ENCODE measurements at places on chromosomes 13 and 19.

- DNase-seq, result no peak
These were observed 1170.3 kb downstream of the OLFM4 start for GRCh38 chr13:54198911-54199310.

GRCh38 chr13:98960606-98961502 lies 17.0 kb downstream of the DOCK9 start:
- DNase-seq, result no peak

- DNase-seq, result no peak
These were observed 213.6 kb downstream of the FOXO1 start for GRCh38 chr13:40452741-40453334.

- no peak for DNase-seq
These were observed 1466.4 kb downstream of the EFNB2 start for GRCh38 chr13:105069106-105069505.

DNA sequence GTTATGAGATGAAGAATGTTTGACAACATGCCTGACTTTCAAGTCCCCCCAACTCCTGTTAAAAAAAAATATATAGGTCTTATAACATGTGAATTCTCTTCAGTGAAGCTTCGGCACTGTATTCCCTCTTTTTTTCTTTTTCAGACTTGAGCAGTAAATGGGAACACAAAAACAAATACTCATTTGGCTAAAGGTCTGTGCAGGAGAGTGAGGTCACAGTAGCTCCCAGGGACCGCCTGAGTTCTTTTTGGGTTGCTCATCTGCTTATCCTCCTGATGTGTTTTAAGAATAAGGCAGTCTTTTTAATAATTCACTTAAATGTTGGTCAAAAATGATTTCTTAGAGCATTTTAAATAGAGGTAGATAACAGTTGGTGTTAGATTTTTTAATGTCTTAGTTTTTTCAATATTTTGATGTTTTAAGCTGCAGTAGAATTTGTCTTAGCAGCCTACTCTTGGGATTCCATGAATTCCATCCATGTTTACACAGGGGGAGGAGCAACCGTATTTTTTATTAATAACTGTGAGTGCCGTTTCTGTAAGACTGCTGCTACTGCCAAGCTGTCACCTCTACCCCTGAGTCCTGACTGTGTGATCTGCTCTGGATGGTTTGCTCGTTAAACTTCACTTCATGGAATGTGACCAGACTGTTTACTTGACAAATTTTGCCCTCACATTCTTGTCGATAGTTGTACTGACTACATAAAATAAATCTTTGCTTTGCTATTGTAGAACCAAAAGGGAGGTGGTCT lies 14.9 kb downstream of the HNRNPM start:
- no peak for DNase-seq

DNA sequence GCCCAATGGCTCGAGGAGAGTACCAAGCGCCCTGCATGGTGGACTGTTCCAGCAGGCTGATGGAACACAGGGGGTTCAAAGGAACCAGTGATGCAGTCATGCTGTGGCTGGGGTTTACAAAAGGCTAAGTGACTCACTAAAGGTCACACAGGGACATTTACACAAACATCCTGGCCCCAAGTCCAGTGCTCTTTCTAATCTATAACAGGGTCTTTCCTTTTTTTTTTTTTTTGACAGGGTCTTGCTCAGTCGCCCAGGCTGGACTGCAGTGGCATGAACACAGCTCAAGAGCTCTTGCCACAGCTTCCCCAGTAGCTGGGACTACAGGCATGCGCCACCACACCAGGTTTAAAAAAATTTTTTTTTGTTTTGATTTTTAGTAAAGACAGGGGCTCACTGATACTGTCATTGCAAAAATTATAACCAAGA lies 2.8 kb upstream of the SLC25A15 start:
- no peak for DNase-seq

DNA sequence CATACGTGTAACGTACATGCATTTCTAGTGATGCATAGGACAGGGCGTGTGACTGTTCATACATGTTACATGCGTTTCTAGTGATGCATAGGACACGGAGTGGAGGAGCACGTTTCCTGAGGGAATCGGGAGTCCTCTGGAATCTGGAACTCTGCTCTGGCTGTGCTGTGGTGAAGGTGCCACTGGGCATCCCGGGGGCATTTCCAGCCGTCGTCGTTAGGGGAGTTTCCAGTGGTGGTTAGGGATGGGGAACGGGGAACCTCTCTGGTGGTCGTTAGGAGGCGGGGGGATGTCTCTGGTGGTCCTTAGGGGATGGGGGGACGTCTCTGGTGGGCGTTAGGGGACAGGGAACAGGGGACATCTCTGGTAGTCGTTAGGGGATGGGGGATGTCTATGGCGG lies 209.6 kb upstream of the SOX1 start:
- no peak for DNase-seq

- DNase-seq, result no peak
These were observed 19.1 kb upstream of the SCEL start for GRCh38 chr13:77516342-77516789.

DNA sequence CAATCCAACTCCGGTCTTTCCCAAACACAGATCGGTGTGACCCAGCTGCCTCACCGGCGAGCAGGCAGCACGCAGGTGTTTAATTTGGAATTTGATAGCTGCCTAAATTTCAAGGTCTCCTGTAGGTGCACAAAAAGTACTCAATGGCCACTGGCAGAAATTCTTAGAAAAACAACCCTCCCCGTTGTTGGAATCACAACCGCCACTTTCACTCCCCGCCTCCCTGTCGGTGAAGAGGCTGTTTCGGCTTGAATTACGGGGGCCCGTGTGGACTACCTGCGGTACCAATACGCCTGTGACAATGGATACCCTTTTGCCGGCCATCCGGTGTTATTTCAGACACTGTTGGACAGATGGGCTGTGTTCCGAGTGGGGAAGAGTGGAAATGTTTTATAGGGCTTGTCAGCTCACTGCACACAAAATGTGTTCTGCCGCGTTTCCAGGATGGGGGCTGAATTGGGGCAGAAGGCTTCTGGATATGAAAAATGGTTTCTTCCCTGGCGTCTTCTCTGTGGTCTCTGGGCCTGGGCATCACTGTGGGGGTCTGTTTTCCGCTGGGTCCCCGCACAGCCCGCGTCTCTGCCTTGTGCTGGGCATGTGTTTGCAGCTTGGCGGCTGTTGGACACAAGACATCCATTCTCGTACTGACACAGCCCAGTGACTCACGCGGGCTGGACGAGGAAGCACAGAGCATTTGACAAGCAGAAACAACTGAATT lies 45.4 kb downstream of the ZIC5 start:
- DNase-seq, result no peak

GRCh38 chr13:39217471-39217870 lies 179.2 kb downstream of the NHLRC3 start:
- no peak for DNase-seq

DNA sequence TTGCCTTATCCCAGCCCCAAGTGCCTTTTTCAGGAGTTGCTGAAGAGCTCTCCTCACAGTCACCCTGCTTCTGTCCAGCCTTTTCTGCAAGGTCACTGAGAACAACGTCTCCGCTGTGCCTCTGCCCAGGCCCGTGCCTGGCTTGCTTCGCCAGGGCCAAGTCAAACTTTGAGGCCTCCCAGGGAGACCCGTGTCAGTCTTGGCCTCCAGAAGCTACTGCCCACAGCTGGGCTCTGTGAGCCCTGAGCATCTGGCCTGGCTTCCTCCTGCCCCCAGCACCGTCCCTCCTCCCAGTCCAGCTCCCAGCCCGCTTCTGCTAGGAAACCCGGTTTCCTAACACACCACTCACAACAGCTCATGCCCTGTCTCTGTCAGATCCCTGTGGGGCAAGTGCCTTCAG lies 165.9 kb downstream of the TEX29 start:
- DNase-seq, result no peak

- no peak for DNase-seq
These were observed 8.7 kb upstream of the ZBTB7A start for GRCh38 chr19:4075373-4075772.

- DNase-seq, result no peak
These were observed 44.8 kb downstream of the ING1 start for GRCh38 chr13:110758195-110758805.
